ENCODE measurements at places on chromosomes 3 and 15. TPM values are rescaled to one million over a fixed set of nuclear protein-coding genes. Genes with fewer than 3 reads are reported as not detected.

The CD276 gene
- total RNA-seq, result not detected

The UPK1B gene
- total RNA-seq, result not detected

The C2CD4A gene
- total RNA-seq, result 0.08 TPM

The DNAH1 gene
- 42.2 TPM for total RNA-seq

The IQCH gene
- 0.39 TPM for total RNA-seq

The CKMT1B gene
- total RNA-seq, result not detected

The SYNPR gene
- total RNA-seq, result not detected
